ENCODE measurements at places on chromosomes 2 and 18. TPM values are rescaled to one million over a fixed set of nuclear protein-coding genes. Genes with fewer than 3 reads are reported as not detected.

Gene G6PC2
- 0.19 TPM for polyA plus RNA-seq

Gene MC5R
- 0.12 TPM for polyA plus RNA-seq

Gene MAP2
- 5.9 TPM for polyA plus RNA-seq

Gene PRKAG3
- 0.76 TPM for polyA plus RNA-seq

Gene CAVIN2
- 106 TPM for polyA plus RNA-seq

Gene PLCD4
- 11.3 TPM for polyA plus RNA-seq

- no peak for DNase-seq
Measured at GRCh38 chr2:106163948-106164545, 30.1 kb downstream of the UXS1 start.

- no peak for DNase-seq
Measured at GRCh38 chr2:20125616-20126015, 74.2 kb upstream of the LAPTM4A start.

DNA sequence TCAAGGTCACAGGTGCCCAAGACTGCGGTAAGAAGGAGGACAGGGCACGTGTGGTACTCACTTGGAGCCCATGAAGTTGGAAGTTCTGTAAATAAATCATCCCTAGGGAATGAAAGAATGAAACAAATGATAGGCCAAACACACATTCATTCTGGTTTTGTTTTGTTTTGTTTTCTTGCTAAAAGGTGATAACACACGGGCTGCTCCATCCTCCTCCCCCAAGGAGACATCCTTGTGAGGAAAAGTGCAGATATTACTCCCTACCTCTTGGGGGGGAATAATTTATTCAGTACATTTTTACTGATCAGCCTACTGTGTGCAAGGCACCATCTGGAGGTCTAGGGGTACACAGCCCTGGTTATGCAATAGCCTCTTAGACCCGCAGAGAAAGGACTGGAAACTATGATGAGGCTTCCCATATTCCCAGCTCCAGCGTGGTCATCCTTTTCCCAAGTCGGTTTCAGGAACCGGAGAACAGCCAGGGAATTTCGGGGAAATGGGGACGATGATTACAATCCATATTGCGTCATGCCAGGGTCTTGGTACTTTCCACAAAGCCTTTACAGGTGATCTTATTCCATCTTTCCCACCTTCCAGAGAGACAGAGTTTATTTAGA, 6.3 kb downstream of the RAX start:
- DNase-seq, result no peak

DNA sequence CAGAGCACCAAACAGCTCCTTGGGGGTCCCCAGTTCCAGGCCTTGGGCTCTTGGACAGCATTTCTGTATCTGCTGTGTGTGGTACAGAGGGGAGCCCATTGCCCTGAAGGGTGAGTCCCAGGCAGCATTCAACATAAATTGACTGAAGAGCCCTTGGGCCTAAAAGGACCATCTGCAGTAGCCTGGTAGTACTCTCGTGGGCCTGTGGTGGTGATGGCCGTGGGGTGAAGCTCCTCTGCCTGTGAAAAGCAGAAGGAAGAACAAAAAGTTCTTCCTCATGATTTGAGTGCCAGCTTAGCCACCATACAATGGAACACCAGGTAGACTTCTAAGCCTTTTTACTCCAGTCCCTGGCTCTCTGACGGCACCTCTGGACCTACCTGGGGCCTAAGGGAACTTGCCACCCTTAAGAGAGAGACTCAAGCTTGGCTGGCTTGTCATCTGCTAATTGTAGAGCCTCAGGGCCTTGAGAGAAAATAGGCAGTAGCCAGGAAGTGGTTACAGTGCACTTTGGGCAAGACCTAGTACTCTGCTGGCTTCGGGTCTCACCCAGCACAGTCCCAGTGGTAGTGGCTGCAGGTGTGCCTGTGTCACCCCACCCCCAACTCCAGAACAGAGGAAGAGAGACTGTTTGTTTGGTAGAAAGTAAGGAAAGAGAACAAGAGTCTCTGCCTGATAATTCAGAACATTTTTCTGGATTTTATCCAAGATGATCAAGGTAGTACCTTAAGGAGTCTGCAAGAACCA, 84.6 kb upstream of the CERS6 start:
- no peak for DNase-seq

GRCh38 chr18:49006641-49007454, 56.1 kb upstream of the SMAD7 start:
- DNase-seq, result no peak

DNA sequence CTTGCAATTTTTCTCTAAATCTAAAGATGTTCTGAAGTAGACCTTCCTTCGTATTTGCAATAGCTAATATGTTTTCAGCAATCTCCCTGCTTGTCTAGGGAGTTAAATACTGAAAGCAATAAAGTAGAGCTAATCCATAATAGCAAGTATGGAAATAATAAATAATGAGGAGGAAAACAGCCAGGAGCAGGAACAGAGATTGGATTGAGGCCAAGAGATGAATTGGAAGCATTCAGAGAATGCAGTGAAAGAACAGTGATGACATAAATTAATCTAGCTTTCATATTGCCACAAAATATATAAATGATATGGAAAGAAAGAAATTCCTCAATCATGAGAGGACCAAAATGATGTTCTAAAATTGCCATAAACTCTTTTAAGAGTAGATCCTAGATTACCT, 679.7 kb downstream of the METTL4 start:
- no peak for DNase-seq

DNA sequence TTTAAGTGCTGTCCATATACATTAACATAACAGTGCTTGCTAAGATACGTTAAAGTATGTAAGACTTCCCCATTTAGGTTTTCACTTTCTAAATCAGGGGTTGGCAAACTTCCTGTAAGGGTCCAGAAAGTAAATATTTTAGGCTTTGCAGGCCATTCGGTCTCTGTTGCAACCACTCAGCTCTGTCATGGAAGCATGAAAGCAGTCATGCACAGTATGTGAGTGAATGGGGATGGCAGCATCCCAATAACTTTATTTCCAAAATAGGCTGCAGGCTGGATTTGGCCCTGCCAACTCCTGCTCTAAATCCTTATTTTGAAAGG, 128.7 kb downstream of the PLA2R1 start:
- DNase-seq, result peak; percentile 62

DNA sequence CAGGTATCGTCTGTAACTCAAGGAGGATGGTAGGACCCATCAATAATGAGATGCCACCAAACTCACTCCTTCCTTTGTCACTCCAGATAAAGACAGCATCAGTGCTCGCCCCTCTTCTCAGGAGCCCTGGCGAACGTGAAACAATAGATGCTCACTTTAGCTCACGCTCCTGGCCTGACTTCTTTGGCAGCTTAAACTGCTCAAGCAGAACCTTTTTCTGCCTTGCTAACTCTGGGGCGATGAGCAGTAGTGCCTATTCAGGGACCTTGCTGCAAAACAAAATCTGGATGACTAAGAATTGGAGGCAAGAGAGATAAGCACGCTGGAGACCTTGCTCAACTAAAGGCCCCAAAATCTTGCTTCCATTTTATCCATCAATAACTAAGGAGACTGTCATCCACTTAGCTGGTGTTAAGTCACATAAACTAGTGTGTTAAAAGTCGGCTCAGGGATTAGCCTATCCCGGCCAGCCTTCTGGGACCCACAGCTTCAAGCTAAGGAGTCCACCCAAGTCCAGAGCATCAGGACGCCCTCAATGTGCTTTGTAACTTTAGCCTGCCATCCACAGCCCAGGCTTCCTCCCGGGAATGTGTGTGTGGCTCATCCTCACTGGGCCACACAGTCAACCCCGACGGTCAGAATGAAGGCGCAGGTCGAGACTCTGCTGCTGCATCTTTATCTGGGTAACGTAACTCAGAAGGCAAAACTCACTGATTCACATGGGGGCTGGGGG, 38.9 kb downstream of the ZNF516 start:
- DNase-seq, result no peak

DNA sequence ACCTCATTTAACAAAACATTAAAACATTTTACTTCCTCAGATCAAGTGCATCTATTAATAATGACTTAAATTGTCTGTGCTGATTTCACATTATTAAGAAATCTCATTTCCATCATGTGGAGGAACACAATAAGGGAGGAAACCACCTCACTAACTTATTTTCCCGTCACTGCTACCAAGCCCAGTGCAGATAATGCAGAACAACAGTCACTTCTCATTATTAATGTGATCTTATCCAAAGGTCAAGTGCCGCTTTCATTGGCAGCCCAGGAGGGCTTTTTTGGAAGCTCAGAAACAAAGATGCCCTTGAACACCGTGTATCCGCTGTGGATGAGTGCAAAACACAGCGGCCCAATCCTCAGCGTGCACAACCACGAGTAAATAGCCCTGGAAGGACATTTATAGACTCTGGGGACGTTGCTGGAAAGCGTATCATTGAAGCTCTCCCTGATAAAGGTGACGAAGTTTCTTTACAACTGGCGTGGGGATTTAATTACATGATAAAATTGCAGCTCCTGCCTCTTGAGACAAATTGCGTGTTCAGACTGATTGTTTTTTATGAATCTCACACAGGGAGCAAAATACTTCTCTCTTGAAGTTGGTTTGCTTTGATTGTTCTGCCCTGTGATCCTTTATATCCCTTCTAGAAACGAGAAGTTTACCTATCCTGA, 13.2 kb downstream of the ASB18 start:
- DNase-seq, result no peak

DNA sequence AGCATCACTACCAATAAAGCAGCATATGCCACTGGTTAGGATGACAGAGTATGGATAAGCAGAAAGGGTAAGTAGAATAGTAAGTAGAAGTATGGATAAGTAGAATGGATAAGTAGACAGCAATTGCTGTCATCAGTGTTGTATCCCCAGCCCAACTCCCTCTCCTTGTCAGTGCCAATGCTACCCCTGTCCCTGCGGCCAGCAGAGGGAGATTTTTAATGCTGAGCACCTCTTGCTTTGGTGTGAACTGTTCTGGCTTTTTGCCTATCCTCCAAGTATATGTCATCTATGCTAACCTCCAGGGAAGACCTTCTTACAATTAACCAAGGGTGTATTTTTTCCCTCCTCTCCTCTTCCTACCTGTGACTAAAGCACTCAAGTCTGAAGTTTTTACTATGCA, 136.7 kb upstream of the SPHKAP start:
- DNase-seq, result peak; percentile 4

GRCh38 chr18:5962362-5962761, 67.0 kb upstream of the TMEM200C start:
- DNase-seq, result no peak

DNA sequence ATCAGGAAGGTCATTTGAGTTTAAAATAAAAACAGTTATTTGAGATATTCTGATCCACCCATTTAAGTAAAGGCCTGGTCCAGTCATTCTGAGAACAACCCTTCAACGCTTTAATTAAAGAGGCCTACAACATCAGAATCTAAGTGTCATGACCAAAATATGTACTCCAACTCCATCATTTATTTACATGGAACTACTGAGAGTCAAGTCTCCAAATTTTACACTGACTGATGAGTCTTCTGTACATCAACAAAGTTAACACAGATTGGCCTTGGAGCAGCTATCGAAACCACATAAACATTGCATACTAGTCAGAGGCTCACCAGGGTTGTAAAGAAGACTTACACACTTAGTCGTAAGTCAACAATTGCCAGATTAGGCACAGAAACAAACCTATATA, 37.1 kb downstream of the PIEZO2 start:
- DNase-seq, result no peak

DNA sequence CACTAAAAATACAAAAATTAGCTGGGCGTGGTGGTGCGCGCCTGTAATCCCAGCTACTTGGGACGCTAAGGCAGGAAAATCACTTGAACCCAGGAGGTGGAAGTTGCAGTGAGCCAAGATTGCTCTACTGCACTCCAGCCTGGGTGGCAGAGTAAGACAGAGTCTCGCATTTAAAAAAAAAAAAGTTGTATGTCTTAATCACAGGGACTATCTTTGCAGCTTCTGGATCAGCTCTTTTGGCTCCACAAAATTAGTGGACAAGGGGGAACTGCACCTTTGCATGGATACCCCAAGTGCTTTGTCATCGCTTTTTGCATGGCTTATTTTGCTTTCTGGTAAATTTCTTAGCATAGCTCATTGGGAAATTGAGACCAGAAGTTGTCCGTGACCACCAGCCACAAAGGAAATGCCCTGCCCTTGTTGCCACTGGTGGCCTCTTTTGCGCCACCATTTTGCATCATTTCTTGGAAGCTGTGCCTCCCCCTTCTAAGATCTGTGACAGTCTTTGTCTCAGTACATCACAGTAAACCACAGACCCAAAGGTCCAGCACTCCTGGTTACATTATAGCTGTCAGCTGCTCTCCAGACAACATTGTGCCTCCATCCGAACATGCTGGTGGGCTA, 43.9 kb upstream of the PCBP1 start:
- no peak for DNase-seq

GRCh38 chr2:183162362-183162761, 38.1 kb downstream of the NUP35 start:
- DNase-seq, result no peak

- no peak for DNase-seq
Measured at GRCh38 chr18:34951625-34952379, 89.4 kb upstream of the MAPRE2 start.

DNA sequence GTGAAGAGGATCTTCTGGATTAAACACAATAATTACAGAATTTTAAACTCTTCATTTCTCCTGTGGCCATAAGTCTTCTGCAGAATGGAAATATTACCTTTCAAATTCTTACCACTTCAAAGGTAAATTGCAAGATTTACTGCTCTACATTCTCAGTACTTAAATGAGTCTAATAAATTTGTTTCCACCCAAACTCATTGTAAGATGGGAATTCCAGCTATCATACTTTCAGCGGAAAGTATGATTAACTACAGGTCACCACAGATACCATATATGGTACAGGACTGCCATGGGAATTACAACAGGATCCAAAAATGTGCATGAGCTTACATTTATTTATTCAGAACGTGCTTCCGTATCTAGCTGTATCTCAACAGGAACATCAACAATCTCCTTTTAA, 3.1 kb downstream of the DSC3 start:
- no peak for DNase-seq
